ENCODE measurements at places on chromosomes 6 and 20.
A peak's percentile ranks its signal among the peaks of the same experiment; 100 is the strongest.

- DNase-seq: no peak
These were observed 94.0 kb downstream of the ADGRG6 start for GRCh38 chr6:142395768-142396231.

DNA sequence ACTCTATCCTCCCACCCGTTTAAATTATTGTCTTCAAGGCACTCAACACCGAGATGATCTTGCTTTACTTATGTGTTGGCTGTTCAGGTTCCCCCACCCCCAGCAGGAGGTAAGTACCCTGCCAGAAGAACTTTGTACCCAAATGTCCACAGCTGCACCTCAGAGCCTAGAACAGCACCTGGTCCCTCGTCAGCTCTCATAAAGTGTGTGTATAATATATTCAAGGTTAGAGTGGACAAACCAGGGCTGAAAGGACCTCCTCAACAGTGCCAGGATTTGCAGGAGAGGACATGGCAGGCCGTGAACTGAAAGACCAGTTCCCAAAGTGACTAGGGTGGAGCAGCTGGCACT, 5.9 kb upstream of the CPXM1 start:
- no peak for DNase-seq

GRCh38 chr6:134288538-134289203, 29.2 kb downstream of the SGK1 start:
- no peak for DNase-seq

DNA sequence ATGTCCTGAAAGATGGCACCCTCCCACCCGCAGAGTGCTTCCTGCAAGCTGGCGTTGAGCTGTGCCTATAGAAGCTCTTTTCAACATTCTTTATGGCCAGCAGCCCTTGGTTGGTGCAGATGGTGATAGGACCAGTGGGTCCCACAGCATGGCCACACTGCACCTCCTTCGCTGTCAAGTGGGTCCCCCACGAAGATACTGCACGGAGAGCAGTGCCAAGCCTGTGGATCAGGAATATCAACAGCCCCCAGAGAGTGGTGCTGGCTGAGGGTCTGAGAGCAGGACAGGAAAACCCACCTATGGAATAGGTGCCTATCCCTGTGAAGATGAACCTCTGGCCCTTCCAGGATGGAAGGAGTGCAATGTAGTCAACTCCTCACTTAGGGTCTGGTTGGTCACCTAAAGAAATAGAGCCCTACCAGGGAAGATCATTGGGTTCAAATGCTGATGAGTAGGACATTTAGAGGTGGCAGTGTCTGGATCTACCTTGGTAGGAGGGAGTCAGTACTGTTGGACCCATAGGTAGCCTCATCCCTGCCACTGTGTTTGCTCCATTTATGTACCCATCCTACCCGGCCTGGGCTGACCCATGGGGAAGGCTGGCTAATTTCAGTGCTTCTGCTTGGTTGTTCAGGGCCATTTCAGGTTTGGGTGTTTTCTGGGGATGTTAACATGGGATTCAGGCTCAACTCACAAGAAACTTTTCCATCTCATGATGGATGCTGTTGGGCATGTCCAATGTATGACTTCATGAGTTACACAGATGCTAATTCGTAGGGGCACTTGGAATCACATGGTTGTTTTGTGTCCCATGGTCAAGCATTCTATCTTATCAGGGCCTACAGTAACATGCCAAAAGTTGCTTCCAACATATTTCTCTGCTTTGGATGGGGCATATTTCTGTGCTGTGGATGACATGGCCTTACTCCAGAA, 33.4 kb upstream of the MICB start:
- no peak for DNase-seq

- peak; percentile 95 for DNase-seq
These were observed at the start of gene CENPB for GRCh38 chr20:3786665-3787323. Gene CENPB, minus strand, starts transcription at chr20:3786740. Its CDS starts 257 bp downstream, at chr20:3786483.

DNA sequence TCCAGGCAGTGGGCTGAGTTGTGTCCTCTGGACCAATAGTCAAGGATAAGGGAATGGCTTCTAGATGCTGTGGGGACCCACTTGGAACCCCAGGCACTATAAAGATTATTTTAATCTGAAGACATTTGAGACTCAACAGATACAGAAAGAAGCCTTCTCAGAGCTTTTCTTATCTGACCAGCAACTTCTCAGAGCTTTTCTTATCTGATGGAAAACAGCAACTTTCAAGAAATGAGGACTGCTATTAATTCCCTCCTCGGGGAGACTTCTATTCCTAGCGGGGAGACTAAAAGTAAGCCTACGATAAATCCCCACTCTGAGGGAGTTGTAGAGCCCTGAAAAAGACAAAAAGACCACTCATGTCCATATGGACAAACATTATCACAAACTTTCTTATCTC, 160.5 kb downstream of the RNASET2 start:
- no peak for DNase-seq

GRCh38 chr6:166927935-166928643, 28.3 kb downstream of the RNASET2 start:
- no peak for DNase-seq

GRCh38 chr20:58749098-58749769, 56.6 kb downstream of the NPEPL1 start:
- no peak for DNase-seq

DNA sequence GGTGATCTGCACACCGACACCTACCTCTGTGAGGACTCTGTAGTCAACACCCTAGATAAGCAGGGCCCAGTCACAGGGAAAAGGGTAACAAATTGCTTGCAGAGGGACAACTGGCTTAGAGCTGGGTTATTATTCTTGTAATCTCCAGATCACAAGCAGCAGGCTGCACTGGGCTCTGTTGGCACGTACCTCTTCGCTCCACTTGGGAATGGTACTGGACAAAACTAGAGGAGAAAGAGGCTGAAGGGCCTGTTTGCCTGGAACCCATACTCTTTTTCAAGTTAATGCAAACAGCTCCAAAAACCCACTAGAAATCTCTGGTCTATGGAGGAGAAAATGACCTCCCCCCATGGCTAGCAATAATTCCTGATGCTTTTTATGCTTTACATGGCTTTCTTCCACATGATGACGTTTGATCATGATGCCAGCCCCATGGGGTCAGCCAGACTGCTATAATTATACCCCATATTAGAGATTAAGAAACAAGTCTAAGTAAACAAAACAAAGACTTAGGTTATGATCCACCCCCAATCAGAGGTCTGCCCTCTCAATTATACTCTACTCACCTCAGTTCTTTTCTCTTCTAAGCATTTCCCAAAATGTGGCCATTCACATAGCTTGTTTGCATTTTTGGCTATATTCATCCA, 190.0 kb downstream of the UNC5CL start:
- no peak for DNase-seq

DNA sequence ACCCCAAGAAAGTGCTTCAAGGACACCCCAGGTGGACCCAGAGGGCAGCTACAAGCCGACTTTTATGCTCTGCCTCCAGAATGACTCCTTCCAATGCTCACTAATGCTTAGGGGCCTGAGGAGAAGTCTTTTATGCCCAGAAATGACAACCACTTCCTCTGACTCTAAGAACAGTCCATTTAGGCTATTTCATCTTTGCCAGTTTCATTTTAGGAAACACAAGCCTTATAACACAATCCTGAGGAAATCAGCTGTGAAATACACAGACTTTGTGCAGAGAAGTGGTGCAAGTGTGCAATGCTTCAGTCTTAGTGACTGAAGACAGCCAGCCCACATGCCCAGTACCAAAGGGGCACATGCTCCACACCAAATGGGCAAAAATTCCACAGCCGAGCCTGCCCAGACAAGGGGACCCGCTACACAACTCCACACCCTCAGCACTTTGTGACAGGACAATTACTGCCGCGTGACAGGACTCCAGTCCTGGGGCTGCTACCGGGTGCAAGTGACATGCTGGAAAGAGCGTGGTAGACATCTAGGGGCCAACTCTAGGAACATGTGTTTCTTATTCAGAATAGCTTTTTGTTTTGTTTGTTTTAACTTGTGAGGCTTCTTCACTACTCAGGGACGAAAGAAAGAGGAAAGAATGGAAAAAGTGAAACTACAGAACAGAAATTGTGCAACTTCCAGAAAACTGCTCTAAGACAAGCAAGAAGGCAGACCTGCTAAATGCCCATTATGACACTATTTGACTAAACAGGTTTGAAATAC, 28.2 kb upstream of the PLAGL1 start:
- DNase-seq: peak; percentile 15

- no peak for DNase-seq
These were observed 19.3 kb downstream of the SULF2 start for GRCh38 chr20:47765691-47766594.

GRCh38 chr6:8556370-8557013, 121.1 kb upstream of the SLC35B3 start:
- DNase-seq: no peak

DNA sequence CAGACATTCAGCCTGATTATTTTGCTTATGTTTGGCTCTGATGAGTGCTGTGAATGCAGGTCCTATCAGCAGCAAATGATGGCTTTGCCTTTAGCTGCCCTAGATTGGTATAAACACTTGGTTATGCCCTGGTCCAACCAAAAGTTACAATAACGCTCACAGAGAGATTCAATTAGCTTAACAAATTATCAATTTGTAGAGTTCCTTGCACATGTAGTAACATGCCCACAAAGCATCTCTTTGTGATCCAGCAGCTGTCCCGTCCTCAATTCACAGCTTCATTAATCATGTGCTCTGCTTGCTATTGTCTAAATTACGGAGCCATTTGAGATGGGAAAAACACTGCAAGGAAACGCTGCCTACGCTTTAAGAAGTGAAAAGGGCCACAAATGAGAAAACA, 457.9 kb downstream of the HDGFL1 start:
- DNase-seq: no peak

DNA sequence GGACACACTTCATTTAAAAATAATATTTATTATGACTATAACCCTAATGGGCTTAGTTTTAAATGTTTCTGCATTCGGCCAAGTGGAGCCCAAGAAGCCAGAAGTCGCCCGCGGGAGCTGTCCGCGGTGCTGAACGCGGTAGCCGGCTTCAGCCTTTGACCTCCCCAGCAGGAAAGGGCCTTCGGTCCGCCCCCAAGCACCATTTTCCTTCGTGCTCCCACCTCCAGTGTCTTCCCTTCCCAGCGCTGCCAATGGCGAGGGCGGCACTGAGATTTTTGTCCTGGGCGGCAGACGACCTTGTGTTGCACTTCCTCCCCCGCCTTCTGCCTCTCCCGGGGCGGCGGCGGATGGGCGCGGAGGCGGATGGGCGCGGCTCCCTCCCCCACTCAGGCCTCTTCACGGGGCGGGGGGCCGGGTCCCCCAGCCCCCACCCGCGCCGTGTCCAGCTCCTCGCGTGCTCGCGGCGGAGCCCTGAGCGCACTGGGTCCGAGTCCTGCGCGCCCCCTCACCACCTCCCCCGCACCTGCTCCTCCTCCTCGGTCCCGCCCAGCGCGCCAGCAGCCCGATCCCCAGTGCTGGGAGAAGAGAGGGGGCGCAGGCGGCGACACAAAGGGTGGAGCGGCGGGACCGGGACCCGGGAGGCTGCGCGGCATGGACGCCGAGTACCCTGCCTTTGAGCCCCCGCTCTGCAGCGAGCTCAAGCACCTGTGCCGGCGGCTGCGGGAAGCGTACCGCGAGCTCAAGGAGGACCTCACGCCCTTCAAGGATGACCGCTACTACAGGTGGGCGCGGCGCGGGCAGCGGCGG, 23.6 kb upstream of the TMEM181 start:
- DNase-seq: peak; percentile 76

DNA sequence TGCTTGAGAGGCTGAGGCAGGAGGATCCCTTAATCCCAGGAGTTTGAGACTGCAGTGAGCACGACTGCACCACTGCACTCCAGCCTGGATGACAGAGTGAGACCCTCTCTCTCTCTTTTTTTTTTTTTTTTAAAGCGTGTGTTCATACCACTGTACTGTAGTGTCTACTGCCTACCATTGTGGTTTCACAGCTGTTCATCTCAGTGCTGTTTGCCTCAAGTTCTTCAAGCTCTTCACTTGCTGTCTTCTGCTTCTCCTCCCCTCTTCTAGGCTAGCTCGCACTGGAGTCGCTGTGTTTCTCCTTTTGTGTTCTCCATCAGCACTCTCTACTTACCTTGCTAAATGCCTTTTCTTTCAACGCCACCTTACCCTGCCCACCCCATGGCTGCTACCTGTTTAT, 7.4 kb downstream of the FOXO3 start:
- no peak for DNase-seq

GRCh38 chr20:61527626-61528025, 275.6 kb downstream of the CDH4 start:
- no peak for DNase-seq

- DNase-seq: no peak
These were observed 58.2 kb downstream of the DNAH8 start for GRCh38 chr6:38773338-38773737.

GRCh38 chr20:34085544-34086040, 26.5 kb downstream of the EIF2S2 start:
- DNase-seq: no peak

Data from GM12892 (cell line).